LoVo (cell line): ENCODE measurements at places on chromosomes 5 and 9.

DNA sequence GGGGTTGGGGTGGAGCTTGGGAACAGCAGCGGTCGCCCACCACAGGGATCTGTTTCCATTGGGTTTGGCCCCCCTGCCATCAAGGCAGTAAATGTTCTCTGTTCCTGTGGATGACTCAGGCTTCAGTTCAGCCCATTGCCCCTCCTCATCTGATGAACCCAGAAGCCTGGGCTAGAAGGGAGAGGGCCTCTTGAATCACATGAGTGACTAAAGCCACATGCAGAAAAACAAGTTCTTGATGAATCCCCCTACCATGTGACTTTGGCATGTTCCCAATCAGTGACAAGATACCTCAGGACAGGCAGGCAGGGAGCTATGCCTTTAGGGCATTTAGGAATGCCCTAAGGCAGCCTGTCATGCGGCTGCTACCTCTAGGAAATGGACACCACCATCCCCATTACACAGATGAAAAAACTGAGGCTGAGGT lies 2.5 kb downstream of the SH3PXD2B start:
- no peak for DNase-seq

DNA sequence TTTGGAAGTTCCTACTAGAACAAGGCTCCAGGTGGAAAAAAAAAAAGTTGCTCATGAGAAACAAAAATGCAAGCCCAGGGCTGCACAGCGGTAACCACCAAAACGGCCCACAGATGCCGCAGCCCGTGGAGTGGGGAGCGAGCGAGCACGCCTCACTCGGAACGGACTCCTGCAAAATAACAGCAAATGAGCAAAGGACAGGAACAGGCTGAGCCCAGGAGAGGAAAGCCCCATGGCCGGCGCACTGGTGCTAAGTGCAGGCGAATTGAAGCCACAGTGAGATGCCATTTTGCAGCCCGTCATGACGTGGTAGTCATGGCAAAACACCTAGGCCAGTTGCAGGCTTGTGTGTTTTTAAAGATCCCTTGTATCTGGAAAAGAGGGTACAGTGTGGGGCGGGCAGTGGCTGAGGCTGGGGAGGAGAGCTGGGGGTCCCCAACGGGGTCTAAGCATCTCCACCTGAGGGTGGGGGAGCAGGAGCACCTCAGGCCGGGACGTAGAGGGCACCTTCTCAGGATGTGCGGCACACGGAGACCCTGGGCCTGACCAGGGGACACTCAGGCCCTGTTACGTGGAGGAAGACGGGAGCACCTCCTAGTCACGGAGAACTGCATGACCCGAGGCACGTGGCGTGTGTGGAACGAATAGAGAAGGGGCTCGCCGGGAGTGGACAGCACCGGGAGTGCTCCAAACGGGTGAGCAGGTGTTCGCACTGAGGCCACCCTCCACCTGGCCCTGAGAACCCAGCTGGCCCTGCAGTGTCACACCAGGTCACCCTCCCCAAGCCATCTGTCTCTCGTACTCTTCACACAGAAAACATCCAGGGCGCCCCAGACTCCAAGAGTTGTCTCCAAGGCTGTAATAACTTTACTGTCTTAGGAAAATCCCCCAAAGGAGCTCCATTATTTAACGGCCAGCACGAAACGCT lies 10.7 kb downstream of the GRM6 start:
- DNase-seq, result no peak

DNA sequence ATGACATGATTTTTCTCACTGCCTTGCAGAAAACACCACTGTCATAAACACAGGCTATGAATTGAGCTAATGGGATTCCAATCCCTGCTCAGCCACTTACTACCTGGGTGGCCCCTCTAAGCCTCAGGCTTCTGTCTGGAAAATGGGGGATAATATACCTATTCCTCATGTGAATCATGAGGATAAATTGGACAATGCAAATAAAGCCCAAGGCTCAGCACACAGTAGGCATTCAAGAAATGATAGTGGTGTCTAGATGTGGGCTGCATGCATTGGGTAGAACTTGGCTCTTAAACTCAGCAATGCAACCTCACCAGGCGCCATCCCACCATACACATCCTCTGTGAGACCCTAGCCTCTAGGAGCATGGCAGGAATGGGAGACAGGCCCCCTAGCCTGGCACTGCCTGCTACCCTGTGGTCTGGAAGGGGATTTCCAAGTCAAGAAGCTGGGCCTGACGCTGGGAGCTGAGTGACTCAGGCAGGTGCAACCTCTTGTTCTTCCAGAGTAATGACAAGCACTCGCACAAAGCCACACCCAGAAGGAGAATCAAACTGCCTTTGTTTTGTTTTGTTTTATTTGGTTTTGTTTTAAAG lies 2.3 kb upstream of the TNIP1 start:
- DNase-seq, result peak; percentile 74

GRCh38 chr5:82991059-82991458 lies 86.1 kb downstream of the TMEM167A start:
- DNase-seq, result no peak

- DNase-seq, result peak; percentile 78
These were observed 167.9 kb upstream of the ACTBL2 start for GRCh38 chr5:57650360-57651069.

DNA sequence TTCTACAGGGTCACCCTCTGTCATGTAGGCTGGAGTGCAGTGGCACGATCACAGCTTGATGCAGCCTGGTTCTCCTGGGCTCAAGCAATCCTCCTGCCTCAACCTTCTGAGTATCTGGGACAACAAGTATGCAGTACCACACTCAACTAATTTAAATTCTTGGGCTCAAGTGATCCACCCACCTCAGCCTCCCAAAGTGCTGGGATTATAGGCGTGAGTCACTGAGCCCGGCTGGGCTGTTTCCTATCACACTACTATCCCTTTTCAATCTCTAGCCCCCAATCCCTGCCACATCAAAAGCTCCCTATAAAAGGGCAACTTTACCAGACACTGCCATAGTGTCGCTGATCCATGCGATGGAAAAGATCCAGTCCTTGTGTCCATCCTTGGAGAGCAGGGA lies 20.4 kb downstream of the DCAF12 start:
- no peak for DNase-seq

GRCh38 chr5:65364907-65365306 lies 116.8 kb downstream of the ADAMTS6 start:
- DNase-seq, result no peak

DNA sequence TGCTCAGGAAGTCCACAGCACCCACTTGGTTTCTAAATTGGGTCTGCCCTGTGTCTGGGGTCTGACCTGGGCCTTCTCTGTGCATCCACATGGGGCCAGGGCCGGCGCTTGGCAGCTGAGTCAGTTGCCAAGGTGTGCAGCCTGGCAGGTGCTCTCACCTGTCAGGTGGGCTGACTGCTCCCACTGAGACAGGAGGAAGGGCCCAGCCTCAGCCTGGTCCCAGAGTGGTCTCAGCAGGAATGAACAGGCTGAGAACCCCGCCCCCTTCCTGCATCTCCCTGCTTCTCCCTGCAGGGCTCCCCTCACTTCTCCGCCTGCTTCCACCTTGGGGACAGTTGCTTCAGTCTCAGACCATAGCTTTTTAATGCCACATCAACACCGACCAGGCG lies 60.5 kb downstream of the BARX1 start:
- DNase-seq, result no peak

DNA sequence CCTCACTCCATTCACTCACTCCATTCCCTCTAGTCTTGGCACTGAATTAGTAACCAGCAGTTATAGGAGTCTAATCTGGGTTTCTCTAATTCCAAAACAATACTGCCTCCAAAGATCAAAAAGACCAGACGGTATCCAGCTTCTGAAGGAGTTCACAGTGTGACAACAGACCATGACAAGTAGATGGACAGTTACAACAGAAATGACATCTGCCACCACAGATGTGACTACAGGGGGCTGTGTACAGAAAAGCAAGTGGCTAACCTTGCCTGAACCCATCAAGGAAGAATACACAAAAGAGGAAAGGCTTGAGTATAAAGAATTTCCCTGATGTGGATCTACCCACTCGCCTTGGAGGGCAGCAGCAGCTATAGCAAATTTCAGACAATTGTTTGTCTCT lies 112.4 kb downstream of the ACTL7B start:
- DNase-seq, result no peak

DNA sequence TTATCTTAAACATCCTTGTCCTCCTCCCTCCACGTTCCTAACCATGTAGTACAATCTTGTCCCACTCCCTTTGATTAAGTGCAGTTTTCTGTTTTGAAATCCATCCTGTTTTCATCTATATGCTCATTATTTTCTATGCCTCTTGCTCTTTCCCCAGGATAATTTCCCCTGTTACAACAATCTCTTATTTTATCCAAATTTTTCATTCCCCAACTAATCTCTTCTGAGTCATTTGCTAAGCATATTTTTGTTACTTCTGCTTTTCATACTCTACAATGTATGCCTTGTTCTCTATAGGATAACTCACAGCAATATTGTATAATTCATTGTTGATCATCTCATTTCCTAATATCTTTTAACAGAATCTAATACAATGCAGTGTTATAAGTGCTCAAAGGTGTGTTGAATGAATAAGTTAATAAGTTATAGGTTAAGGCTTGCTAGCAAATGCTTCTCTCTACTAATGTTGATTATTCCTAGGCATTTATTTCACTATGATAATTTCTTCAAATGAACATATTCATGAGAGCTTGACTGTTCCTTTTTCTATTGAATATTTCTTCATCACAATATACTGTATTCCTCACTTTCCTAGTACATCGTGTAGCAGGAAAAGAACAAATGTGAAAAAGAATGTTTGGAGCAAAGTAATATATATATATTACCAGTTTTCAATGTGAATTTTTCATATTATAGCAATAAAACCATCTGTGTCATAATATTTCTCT lies 1.5 kb downstream of the OMD start:
- no peak for DNase-seq

GRCh38 chr9:113603773-113604172 lies 140.2 kb downstream of the RGS3 start:
- DNase-seq, result no peak

GRCh38 chr9:125366676-125367075 lies 105.0 kb downstream of the GAPVD1 start:
- no peak for DNase-seq

GRCh38 chr5:151722546-151722945 lies 35.8 kb upstream of the SPARC start:
- no peak for DNase-seq

- DNase-seq, result no peak
These were observed 188.8 kb downstream of the KIAA0825 start for GRCh38 chr5:94429566-94429965.

GRCh38 chr5:32812399-32812798 lies 101.3 kb downstream of the NPR3 start:
- no peak for DNase-seq

GRCh38 chr9:129290606-129291005 lies 112.5 kb upstream of the IER5L start:
- DNase-seq, result no peak

DNA sequence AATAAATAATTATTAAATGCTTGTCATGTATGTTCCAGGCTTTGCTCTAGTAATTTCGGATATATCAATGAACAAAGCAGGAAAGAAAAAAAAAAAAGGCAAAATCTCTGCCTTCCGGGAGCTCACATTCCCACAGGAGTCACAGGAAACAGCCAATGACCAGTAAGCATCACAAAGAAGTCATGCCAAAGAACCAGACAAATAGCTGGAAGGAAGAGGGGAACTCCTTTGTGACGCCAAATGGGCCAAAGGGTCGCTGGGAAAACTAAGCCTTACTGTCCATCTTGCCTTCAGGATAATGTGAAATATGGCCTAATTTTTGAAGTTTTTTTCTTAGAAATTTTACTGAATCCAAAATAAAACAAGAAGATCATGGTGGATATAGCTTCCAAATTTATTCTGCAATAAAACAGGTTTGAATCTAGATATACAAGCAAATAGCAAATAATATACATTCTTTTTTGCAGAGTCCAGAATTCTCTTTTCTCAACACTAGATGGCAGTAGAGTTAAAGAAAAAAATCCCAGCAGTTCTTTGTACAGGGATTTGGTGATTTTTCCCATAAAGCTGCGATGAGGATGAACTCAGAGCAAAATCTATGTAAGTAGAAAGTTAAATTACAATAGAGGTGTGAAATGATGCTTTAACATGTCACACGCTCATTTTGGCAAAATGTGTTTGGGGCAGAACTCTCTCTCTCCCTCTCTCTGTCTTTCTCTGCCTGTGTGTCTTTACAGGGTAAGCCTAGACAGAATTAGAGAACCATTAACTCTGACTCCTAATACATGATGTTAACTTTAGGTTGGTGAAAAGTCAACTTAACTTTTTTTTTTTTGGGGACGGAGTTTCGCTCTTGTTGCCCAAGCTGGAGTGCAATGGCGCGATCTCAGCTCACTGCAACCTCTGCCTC lies 60.0 kb upstream of the TUT7 start:
- DNase-seq, result peak; percentile 35

GRCh38 chr5:134510970-134511795 lies 14.3 kb upstream of the JADE2 start:
- peak; percentile 82 for DNase-seq

DNA sequence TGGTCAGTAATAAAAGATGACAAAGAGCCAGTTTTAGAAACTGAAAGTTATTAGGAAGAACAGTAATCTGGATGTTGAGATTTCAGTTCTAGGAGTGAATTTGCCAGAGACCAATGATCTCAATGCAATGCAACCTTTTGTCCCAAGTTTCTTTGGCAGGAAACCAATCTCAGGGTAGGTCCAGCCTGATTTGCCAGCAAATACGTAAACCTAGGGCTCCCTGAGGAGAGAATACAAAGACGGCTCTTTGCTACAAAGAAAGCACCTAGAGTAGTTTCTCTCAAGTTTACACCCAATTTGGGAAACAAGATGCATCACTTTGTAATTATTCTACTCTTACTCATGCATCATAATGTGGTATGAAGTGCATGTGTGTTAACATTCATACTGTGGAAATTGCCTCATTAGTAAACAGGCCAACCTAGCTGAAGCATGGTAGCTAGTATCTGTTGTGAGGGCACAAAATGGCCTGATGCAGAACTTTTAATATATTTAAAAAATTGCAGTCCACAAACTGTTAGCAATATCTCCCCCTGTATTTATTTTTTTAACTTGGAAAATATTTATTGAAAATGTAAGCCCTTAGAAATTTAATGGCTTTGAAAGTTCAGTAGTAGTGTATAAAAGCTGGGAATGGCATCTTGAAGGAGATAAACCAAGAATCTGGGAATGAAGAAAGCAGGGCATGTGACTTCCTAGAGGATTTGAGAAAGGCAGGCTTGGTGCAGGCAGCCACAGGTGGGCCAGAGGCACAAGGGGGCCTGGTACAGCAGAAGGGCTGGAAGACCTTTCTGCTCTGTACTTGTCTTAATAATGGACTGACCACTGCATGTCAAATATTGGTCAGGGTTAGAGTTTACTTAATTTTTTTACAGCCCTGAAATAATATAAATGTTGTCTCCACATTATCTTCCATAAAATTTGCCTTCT lies 59.5 kb downstream of the MAST4 start:
- no peak for DNase-seq

- DNase-seq, result no peak
These were observed 347.2 kb downstream of the DMAC1 start for GRCh38 chr9:7452378-7452777.

DNA sequence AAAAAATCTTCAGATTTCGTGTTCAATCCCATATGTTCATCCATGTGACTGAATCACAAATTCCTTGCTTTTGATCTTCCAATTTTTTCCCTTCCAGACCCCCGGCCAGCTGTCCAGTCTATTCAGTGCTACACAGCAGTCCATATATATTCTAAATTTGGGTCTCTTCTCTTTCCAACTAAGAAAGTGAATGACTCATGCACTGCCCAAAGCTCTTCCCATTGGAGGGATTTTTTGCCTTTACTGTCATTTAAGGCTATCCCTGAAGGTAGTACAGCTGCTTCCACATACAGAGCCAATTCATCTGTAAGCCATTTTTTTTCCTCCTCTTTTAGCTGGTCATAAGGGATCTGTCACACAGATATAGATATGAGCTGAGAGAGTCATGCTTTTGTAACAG lies 478.3 kb downstream of the DMRT2 start:
- DNase-seq, result no peak
